ENCODE measurements at places on chromosomes 11 and 22.
A peak's percentile ranks its signal among the peaks of the same experiment; 100 is the strongest.

DNA sequence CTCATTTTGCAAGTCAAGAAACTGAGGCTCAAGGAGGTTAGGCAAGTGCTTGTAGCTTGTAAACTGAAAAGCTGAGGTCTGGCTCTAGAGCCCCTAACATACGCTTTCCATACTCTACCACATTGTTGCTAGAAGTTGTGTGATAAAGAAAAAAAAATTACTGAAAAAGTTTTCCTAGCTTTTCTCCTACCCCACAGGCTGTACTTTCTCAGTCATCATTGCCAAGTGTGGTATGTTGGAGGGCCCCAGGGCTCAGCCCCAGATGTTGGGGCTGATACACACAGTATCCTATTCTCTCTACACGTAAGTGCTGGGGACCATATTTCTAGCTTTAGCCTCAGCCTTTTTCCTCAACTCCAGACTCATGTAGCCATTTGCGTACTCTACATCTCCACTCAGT, 16.0 kb downstream of the KREMEN1 start:
- no peak for DNase-seq

- no peak for DNase-seq
Observed at GRCh38 chr11:29018631-29019030, 910.4 kb downstream of the METTL15 start.

DNA sequence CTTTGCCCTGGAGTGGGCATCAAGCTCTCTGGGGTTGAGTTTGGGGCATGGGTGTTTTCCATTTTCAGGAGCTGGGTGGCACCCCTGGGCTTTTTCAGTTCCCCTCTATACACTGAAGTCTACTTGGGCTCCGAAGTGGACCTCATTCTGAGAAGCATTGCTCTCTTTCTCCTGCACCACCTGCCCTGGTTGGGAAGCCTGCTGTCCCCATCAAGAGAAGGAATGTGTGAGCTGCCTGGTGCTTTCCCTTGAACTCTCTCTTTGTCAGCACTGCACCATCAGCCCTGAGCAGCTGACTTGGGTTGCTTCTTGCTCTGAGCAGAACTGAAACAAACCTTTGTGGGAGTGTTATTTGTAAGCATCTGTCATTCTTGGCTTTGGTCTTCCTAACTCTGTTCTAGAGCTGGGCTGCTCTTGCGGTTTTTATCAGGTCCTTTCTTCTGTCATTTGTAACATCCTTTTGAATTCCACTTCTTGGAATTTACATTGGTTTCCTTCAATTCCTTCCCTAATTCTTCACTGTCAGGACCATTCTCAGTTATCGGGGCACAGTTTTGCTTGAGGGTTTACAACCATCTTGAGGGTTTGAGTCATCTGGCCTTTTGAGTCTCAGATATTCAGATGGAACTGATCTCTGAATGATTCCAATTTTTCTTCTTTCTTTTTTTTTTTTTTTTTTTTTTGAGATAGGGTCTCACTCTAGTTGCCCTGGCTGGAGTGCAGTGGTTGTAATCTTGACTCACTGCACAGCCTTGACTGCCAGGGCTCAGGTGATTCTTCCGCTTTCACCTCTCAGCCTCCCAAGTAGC, 20.5 kb downstream of the UBE2L3 start:
- peak; percentile 86 for DNase-seq

GRCh38 chr11:80650966-80651365, 1210.1 kb upstream of the TENM4 start:
- no peak for DNase-seq

DNA sequence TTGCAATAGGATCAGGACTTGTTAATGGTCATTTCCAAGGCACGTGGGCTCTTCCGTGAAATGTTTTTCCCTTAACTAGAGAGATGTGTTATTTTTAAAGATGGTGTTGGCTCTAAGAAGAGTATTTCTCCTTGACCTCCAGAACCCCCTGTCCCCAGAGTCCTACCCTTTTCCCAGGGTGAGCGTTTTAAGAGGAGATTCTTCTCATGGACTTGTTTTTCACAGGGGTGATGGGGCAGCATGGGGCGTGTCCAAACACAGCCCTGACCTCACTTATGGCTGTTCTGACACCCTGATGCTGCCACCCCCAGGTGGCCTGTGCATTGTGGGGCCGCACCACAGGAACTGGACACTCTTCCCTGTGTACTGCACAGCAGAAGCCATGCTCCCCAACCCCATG, 335.7 kb downstream of the TBC1D22A start:
- DNase-seq = no peak

DNA sequence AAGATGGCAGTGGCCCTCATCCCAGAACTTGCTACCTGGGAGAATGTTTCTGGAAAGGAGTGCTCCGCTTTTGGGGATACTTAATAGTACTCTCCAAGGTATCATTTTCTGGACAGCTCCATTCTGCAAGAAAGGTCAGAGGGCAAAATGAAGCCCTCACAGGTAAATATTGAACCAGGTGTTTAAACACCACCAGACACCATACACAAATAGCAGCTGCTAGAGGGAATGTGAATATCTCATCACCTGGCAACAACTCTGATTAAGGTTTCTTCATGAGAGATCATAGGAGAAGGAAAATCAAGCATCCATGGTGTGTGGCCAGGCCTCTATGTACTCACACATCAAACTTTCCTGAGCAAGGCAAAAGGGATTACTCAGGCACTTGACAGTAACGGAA, 226.1 kb upstream of the FAT3 start:
- DNase-seq = no peak

GRCh38 chr22:21634844-21635243, 2.3 kb downstream of the CCDC116 start:
- DNase-seq = no peak

- DNase-seq = no peak
Observed at GRCh38 chr11:18495703-18496102, 31.0 kb downstream of the TSG101 start.

DNA sequence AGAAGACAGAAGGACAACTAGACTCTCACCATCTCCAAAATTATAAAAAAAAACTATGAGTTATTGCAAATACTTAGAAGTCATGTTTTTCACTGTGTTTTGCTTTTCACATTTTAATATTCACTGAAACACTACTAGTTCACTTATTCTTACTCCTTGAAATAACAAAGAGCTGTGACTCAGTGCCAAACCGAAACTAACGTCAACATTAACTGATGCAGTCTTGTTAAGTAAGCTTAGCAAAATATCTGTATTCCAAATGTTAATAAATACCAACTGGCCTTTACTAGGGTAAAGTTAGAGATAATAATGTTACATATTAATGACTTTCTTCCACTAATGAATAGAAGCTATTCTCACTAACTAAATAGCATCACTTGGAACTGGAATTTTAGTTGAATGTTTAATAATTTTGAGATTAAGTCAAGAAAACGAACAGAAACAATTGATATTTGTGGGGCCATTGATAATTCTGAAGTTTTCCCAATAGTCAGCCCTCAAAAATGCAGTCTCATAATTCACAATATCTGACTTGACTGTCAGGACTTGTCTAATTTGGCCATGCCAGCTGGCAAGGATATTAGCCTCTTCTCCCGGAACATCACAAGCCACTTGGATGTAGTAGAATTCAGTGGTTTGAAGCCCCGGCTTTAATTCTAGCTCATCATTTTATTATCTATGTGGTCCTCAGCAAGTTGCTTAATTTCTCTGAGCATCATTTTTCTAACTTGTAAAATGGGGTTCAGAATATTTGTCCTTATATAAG, 230.1 kb upstream of the DDI1 start:
- no peak for DNase-seq

DNA sequence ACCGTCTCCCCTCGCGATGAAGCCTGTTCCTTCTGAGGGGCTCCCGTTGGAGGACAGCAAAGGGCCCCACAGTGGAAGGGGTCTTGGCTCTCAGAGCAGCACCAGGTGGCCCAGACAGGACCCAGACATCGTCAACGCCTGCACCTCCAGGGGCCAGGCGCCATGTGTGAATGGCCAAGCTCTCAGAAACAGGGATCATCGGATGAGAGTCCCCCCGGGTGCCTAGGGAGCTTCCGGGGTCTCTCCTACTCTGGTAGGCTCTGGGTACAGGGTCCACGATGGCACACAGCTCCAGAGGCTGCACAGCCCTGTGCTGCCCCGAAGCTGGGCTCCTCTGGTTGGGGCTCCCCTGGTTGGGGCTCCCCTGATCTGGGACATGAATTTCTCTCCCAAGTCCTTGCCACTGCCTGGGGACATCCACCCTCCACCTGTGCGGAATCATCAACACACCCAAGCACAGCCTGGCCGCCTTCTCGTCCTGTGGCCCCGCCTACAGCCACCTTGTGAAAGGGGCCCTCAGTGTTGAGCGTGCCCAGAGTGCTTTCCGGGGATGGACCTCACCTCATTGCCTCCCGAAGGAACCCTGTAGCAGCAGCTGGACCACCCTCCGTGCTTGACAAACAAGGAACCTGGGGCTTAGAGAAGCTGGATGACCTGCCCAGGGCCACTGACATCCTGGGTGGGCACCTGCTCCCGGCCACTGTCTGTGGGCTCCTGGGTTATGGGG, 929.0 kb downstream of the BRD1 start:
- no peak for DNase-seq

GRCh38 chr11:74321487-74322188, 10.2 kb upstream of the P4HA3 start:
- peak; percentile 47 for DNase-seq

DNA sequence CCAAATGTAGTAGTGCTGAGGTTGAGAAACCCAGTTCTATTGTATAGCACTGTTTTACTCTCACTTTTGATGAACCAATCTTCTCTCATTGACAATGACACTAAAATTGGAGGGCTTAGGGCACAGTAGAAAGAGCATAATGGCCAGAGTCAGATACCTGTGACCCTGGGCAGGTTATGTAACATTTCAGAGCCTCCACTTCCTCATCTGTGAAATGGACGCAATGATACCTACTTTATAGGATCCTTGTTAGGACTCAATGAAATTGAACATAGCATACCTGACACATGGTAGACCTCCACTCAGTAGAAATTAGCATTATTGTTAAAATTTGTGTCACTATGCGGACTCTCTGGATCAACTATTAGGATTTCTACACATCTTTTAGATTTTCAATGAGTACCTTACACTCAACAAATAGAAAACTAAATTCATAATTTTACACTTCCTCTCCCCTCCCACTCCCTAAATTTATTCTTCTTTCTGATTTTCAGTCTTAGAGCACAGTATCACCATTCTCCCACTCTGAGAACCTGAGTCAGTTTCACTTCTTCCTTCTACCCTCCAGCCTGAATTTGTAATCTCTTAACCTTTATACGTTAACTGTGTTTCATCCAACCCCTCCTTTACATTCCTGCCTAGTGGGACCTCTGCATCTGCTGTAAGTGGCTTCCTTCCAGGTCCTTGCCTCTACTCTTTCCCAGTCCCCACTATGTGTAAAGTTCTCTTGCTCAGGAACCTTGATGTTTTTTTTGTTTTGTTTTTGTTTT, 78.3 kb downstream of the MICAL2 start:
- DNase-seq = no peak

DNA sequence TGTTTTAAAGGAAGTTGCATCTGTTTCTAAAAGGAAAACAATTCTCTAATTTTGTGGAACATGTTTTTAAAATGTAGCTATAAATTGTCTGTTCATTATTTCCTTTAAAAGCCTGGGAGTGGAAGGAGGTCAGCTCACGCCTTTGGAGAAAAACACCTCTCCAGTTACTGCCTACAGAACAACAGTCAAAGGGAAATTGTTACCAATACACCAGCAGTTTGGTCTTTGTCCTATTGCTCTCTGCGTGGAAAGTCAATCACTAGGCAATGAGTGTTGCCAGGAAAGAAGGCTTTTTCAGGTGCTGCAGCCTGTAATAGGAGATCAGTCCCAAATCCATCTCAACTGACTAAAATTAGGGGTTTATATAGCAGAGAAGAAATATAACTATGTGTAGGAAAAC, 22.2 kb downstream of the SVIP start:
- no peak for DNase-seq

DNA sequence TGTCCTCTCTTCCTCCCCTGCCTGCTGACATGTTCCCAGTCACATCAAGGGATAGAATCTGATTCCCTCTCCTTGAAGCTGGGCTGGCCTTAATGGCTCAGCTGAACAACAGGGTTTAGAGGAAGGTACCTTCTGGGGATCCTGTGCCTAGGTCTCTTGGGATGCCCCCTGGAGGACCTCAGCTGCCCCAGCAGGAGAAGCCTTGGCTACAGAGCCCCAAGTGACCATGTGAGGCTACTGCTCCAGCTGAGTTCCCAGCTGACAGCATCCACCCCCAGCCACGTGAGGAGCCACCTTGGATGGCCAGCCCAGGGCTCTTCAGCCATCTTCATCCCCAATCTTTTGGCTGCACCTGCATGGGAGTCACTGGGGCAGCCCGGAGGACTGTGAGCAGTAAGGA, 1499.3 kb downstream of the TBC1D22A start:
- no peak for DNase-seq

GRCh38 chr11:66492161-66492865, 12.1 kb downstream of the DPP3 start:
- DNase-seq = no peak

DNA sequence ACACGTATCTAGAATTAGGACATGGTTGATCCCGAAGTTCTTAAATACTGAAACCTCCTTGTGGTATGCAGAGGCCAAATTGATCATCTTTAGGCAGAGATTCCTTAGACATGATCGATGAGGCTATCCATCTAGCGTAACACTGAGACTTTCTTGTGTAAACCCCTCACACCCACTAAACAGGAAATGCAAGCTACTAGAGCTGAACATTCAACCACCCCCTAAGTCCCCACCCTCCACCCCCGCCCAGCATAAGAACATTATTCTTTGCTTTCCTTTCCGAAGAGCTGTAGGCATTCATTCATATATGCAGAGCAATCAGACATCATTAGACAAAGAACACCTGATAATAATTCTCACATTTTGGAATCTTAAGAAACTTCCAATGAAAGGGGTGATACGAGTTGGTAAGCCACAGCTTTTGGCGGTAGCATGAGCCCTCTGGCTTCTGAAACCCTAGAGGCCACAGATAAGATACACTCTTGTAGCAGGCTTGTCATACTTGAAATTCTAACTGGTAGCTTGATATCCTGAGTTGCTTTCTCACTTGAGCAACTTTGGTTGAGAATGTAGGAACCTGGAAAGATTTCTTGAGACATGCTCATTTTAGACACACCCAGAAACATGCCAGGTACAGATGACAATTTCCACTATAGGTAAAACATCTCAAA, 42.2 kb downstream of the FLI1 start:
- no peak for DNase-seq

DNA sequence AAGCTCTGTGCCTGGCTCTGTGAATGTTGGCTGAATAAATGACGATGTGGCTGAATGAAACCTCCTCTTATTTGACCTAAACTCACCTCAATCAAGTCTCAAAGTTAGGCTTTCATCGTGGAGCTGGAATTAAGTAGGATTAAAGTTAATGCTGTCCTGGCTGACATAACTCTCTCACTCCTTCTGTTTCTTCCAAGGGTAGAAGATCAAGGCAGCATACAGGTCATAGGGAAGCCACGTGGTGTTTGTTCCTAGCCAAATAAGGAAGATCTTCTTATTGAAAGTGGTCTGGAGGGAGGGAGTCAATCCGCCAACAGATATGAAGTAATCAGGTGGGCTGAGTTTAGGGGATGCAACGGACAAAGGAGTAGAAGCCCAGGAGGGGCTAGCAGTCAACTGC, 59.5 kb downstream of the TRIM29 start:
- DNase-seq = no peak

- DNase-seq = peak; percentile 51
Observed at GRCh38 chr11:9739123-9739900, 75.4 kb downstream of the SWAP70 start.
